Gastrocnemius medialis (tissue), 4 donors: ENCODE measurements at places on chromosomes 5 and 9. TPM values are rescaled to one million over a fixed set of nuclear protein-coding genes. Genes with fewer than 3 reads are reported as not detected.

- H3K27ac ChIP-seq = no peak overlapping the region
- no peak overlapping the region for H3K4me3 ChIP-seq
- H3K36me3 ChIP-seq = peaks cover 5% of the 10 kb centered on the region
- H3K27me3 ChIP-seq = no peaks in the 10 kb centered on the region
Measured at GRCh38 chr9:93267681-93268505, 84.0 kb downstream of the WNK2 start.

- H3K36me3 ChIP-seq = no peaks in the 10 kb centered on the region
- no peak overlapping the region for H3K27ac ChIP-seq
- no peaks in the 10 kb centered on the region for H3K27me3 ChIP-seq
- no peak overlapping the region for H3K4me3 ChIP-seq
- H3K4me1 ChIP-seq = no peaks in the 10 kb centered on the region
Measured at GRCh38 chr5:41186143-41186542, 27.2 kb downstream of the C6 start.

DNA sequence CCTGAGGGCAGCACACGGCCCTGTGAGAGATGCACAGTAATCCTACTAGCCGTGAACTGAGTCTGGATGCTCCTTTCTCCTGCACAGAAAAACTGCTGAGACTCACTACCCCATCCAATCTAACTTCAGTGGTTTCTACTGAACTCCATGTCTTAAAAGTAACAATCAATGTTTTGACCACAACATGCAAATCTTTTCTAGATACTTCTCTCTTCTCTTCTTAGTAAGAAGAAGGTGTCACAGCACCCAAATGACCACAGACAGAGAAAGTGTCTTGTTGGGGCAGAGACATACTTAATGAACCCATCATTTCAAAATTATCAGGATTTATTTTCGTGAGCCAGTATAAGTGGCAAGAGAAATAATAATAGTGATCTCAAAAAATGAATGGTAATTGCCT, 285.8 kb upstream of the MEF2C start:
- no peaks in the 10 kb centered on the region for H3K27me3 ChIP-seq
- DNase-seq = no peak
- no peak overlapping the region for H3K4me3 ChIP-seq
- H3K27ac ChIP-seq = no peak overlapping the region
- H3K4me1 ChIP-seq = no peaks in the 10 kb centered on the region
- H3K36me3 ChIP-seq = no peaks in the 10 kb centered on the region

GRCh38 chr5:10801931-10802666, 41.1 kb upstream of the DAP start:
- no peak overlapping the region for H3K4me3 ChIP-seq
- H3K36me3 ChIP-seq = no peaks in the 10 kb centered on the region
- H3K27ac ChIP-seq = no peak overlapping the region
- DNase-seq = no peak

- no peak overlapping the region for H3K4me3 ChIP-seq
- no peaks in the 10 kb centered on the region for H3K36me3 ChIP-seq
- no peak for DNase-seq
- peaks cover 67% of the 10 kb centered on the region for H3K4me1 ChIP-seq
- H3K27ac ChIP-seq = peak overlapping the region; percentile 18
Measured at GRCh38 chr9:93582115-93582514, 5.7 kb downstream of the PHF2 start.

DNA sequence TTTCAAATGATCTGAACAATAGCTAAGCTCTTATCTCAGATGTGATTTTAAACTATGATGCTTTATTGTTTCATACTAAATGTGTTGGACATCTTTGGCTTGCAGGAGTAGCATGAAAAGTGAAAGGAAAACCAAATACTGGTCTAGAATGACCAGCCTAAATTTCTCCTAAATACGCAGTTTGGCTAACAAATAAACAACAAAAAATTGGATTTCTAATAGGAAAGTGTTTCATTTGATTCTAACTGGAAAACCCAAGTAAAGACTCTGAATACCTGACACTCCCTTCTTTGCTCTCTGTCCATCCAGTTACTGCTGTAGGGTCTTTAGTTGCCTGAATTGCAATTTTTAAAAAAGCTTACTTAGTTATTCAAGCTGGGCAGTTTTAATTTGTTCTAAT, 111.7 kb upstream of the ACOT12 start:
- H3K4me1 ChIP-seq = peaks cover 4% of the 10 kb centered on the region
- H3K27ac ChIP-seq = peak overlapping the region; percentile 50
- no peaks in the 10 kb centered on the region for H3K36me3 ChIP-seq

- no peak overlapping the region for H3K4me3 ChIP-seq
- no peaks in the 10 kb centered on the region for H3K27me3 ChIP-seq
- no peak overlapping the region for H3K27ac ChIP-seq
- no peaks in the 10 kb centered on the region for H3K4me1 ChIP-seq
- DNase-seq = no peak
Measured at GRCh38 chr5:144356489-144356888, 185.8 kb downstream of the KCTD16 start.

DNA sequence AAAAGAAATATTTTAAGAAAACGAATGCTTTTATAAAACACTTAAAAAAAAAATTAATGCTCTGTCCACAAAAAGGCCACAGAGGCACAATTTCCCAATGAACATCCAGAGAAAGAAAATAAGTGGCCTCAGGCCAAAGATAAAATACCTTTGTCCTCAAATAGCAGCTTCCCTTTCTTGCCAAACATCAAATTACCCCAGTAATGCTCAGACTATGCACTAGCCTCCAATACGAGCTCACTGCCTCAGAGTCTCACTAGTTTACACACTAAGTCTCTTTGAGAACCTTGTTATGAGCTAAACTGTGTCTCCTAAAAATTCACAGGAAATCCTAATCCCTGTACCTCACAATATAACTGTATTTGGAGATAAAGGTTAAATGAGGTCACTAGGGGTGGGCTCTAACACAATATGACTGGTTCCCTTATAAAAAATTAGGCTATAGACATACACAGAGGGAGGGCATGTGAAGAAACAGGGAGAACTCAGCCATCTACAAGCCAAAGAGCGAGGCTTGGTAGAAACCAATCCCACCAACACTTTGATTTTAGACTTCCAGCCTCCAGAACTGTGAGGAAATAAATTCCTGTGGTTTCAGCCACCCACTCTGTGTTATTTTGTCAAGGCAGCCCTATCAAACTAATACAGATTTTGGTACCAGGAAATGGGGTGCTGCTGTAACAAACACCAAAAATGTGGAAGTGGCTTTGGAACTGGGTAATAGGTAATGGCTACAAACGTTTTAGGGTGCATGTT, 4.4 kb downstream of the MPDZ start:
- H3K4me3 ChIP-seq = peak overlapping the region; percentile 2
- H3K27me3 ChIP-seq = no peaks in the 10 kb centered on the region
- H3K4me1 ChIP-seq = peaks cover 26% of the 10 kb centered on the region
- DNase-seq = no peak
- H3K27ac ChIP-seq = peak overlapping the region; percentile 62
- H3K36me3 ChIP-seq = no peaks in the 10 kb centered on the region

- no peak for DNase-seq
- no peaks in the 10 kb centered on the region for H3K36me3 ChIP-seq
- H3K27me3 ChIP-seq = no peaks in the 10 kb centered on the region
Measured at GRCh38 chr9:70642341-70642740, 227.9 kb upstream of the KLF9 start.

DNA sequence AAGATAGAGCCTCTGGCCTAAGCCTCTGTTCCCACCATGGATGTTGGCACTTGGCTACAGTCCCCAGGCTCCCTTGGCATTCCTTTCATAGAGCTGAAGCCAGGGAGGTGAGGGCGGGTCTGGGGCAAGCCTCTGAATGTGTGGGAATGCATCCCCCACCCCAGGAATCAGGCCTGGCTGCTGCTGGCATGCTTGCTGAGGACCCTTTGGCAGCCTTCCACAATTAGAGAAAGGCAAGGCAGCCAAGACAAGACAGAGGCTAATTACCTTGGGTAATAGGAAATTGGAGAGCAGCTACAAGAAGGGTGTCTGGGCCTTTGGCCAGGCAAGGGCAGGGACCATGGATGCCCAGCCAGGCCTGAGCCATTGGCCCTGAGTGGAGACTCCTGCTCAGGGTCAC, 204.4 kb upstream of the TRIM32 start:
- no peak overlapping the region for H3K27ac ChIP-seq
- no peak overlapping the region for H3K4me3 ChIP-seq
- H3K36me3 ChIP-seq = no peaks in the 10 kb centered on the region
- no peaks in the 10 kb centered on the region for H3K4me1 ChIP-seq
- H3K27me3 ChIP-seq = no peaks in the 10 kb centered on the region

GRCh38 chr5:39235648-39236047, 16.3 kb upstream of the FYB1 start:
- no peak for DNase-seq
- H3K4me3 ChIP-seq = no peak overlapping the region
- H3K4me1 ChIP-seq = no peaks in the 10 kb centered on the region
- H3K27me3 ChIP-seq = no peaks in the 10 kb centered on the region
- H3K36me3 ChIP-seq = no peaks in the 10 kb centered on the region

GRCh38 chr9:36873247-36873875, 160.7 kb downstream of the PAX5 start:
- peak; percentile 29 for DNase-seq
- H3K27me3 ChIP-seq = no peaks in the 10 kb centered on the region
- no peak overlapping the region for H3K4me3 ChIP-seq
- H3K4me1 ChIP-seq = no peaks in the 10 kb centered on the region
- no peak overlapping the region for H3K27ac ChIP-seq

GRCh38 chr9:127660886-127661741, 45.7 kb upstream of the CFAP157 start:
- H3K27me3 ChIP-seq = no peaks in the 10 kb centered on the region
- H3K4me3 ChIP-seq = no peak overlapping the region
- H3K4me1 ChIP-seq = no peaks in the 10 kb centered on the region
- H3K27ac ChIP-seq = no peak overlapping the region
- no peaks in the 10 kb centered on the region for H3K36me3 ChIP-seq
- no peak for DNase-seq

DNA sequence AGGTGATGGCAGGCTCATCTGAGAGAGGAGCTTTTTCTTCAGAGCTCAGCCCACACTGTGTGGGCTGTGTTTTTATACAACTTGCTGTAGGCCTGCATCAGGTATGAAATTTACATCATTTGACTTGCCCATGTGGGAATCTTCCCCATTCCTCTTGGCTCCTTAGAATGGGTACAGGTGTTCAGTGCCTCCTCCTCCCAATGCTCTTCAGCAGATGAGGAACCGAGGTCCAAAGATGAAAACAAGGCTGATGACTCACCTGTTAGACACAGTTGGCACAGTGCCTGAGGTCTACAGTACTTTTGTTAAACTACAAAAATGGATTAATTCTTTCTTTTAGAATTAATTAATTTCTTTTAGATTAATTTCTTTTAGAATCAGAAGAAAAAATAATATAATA, 20.8 kb downstream of the PAPPA start:
- H3K27me3 ChIP-seq = no peaks in the 10 kb centered on the region
- no peak overlapping the region for H3K4me3 ChIP-seq
- H3K4me1 ChIP-seq = no peaks in the 10 kb centered on the region
- H3K36me3 ChIP-seq = no peaks in the 10 kb centered on the region

Gene AJM1
- total RNA-seq = 1.5 TPM

Gene ECPAS
- 509 TPM for total RNA-seq
